ENCODE measurements at places on chromosomes 12 and 14.

DNA sequence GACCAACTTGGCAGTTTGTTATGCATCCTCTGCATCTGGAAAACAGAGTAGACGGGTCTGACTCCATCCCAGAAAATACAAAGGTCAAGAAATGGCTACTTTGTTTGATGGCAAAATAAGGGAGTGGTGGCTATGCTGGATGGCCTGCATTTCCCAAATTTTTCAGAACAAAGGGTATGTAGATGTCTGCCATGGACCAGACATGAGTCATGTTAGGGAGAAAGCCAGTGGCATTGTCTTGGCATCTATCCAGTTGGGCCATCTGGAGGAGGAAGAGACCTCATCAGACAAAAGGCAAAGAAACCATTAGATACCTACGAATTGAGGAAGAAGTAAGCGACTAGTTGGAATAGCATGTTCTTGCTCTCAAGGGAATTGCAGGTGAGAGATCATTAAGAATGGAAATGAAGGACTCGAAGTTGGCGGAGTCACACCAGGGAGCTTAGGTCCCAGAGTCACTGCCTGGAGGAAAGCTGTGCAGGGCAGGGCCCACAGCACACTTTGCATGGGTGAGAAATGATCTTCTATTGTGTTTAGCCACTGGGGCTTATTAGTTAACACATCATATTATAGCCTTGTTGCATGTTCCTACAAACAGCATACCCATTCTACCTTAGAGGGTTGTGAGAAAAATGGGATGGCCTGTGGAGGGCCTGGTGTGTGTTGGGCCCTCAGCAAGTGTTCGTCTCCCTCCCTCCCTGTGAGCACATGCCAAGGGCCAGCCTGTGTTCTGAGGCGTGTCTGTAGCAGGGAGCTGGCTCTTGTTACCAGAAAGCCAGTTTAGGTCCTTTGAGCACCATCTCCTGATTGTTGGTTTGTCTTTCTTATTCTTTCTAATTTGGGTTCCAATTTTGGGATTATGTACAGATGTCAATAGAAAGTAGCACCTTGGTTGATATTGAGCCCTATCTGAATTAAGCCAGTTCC lies 119.4 kb downstream of the KTN1 start:
- no peak for DNase-seq
- no peaks in the 10 kb centered on the region for H3K27me3 ChIP-seq
- no peak overlapping the region for H3K27ac ChIP-seq
- H3K36me3 ChIP-seq, result no peaks in the 10 kb centered on the region
- no peak overlapping the region for H3K4me3 ChIP-seq

- peaks cover 3% of the 10 kb centered on the region for H3K4me1 ChIP-seq
- peak; percentile 69 for DNase-seq
- no peak overlapping the region for H3K27ac ChIP-seq
Observed at GRCh38 chr14:96039633-96040311, 610 bp downstream of the C14orf132 start.

GRCh38 chr12:87349681-87350080 lies 679.5 kb downstream of the C12orf50 start:
- H3K27ac ChIP-seq, result no peak overlapping the region
- no peak for DNase-seq
- no peaks in the 10 kb centered on the region for H3K27me3 ChIP-seq

DNA sequence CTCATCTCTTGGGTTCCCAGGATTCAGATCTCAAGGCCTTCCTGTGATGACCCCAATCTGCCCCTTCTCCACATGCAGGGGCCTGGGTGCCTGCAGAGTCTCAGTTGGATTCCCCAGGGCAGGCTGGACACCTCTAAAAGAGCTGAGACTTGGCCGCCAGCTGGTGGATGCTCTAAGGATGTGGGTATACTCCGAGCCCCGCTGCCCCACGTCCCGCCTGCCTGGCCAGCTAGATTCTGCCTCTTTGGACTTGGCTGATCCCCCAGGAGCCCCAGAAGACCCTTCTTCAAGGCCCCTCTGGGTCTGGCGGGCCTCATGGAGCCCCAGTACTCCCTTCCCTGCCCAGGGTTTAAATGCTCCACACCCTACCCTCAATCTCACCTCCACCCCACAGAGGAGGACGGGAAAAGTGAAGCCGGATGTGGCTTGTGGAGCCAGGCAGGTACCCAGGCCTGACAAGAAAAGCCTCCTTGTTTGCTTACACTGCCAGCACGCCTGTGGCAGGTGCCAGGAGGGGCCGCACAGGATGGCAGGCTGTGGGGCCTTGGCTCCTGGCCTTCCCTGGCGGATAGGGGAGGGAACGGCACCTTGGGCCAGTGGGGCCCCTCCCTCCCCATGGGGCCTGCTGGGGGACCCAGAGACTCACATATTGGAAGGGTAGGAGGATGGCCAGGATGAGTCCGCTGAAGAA lies 15.1 kb downstream of the FAIM2 start:
- DNase-seq, result no peak
- peaks cover 29% of the 10 kb centered on the region for H3K4me1 ChIP-seq
- H3K4me3 ChIP-seq, result no peak overlapping the region
- H3K27ac ChIP-seq, result no peak overlapping the region
- no peaks in the 10 kb centered on the region for H3K27me3 ChIP-seq
- no peaks in the 10 kb centered on the region for H3K36me3 ChIP-seq

- H3K27me3 ChIP-seq, result peaks cover 100% of the 10 kb centered on the region
- no peaks in the 10 kb centered on the region for H3K4me1 ChIP-seq
- H3K36me3 ChIP-seq, result no peaks in the 10 kb centered on the region
- no peak overlapping the region for H3K27ac ChIP-seq
- DNase-seq, result no peak
Observed at GRCh38 chr12:53994009-53994263, 6.0 kb upstream of the HOXC9 start.

DNA sequence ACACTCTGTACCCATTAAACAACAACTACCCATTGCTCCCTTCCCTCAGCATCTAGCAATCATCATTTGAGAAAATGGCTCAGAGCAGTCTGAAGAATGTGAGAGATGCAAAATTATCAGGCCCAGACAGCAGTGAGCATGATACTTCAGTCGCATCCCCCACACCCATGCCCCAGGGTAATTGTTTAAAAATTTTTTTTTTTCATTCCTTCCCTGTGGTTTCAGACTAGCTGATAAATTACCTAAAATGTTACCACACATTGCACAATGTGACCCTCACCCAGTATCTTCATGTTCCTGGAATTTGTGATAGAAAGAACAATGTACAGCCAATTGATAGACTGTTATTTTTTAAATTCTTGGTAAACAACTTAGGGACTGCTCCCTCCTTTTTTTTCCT lies 11.3 kb upstream of the USP15 start:
- H3K4me3 ChIP-seq, result no peak overlapping the region
- no peak overlapping the region for H3K27ac ChIP-seq
- no peak for DNase-seq

DNA sequence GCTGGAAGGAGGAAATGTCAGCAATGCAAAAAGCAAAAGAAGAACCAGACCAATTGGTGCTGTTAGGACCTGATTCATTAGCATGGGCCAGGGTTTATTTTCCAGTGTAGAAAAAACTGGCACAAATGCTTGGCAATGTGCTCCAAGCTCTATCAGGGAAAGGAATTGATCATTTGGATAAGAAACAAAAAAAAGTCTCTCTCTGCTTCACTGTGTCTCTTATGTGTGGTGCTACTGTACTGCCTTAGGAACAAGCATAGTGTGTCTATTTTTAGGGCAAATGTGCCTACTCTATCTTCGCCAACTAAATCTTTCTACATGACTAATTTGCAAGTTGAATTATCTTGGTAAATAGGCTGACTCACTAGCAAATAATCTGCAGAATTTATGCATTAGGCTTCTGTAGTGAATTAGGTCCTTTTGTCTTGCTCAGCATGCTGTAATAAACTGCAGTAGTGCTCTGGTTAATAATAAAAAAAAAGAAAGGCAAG lies 236.7 kb downstream of the MDGA2 start:
- no peak overlapping the region for H3K4me3 ChIP-seq
- no peaks in the 10 kb centered on the region for H3K36me3 ChIP-seq
- no peak overlapping the region for H3K27ac ChIP-seq
- H3K4me1 ChIP-seq, result no peaks in the 10 kb centered on the region

- H3K36me3 ChIP-seq, result no peaks in the 10 kb centered on the region
- no peaks in the 10 kb centered on the region for H3K4me1 ChIP-seq
- no peaks in the 10 kb centered on the region for H3K27me3 ChIP-seq
- H3K27ac ChIP-seq, result no peak overlapping the region
- DNase-seq, result no peak
Observed at GRCh38 chr14:96166461-96167223, 38.0 kb upstream of the BDKRB2 start.

DNA sequence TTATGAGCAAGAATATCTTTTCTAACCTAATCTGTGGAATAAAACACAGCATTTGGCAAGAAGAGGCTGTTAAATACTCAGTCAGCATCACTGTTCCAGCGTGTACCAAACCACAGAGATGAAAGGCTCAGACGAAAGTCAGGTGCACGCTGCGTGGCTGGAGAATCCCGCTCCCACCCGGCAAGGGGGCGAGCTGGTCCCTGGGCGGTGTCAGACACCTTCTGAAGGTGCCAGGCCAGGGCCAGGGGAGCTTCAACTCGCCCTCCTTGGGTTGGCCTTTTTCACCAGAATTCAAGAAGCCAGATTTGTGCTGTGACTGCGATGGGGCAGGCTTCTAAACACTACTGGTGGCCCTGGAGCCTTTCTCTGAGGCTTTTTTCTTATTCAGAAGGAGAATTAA lies 73.1 kb downstream of the WDR20 start:
- H3K4me1 ChIP-seq, result peaks cover 16% of the 10 kb centered on the region
- H3K4me3 ChIP-seq, result no peak overlapping the region
- DNase-seq, result no peak
- H3K27me3 ChIP-seq, result no peaks in the 10 kb centered on the region
- H3K36me3 ChIP-seq, result no peaks in the 10 kb centered on the region

DNA sequence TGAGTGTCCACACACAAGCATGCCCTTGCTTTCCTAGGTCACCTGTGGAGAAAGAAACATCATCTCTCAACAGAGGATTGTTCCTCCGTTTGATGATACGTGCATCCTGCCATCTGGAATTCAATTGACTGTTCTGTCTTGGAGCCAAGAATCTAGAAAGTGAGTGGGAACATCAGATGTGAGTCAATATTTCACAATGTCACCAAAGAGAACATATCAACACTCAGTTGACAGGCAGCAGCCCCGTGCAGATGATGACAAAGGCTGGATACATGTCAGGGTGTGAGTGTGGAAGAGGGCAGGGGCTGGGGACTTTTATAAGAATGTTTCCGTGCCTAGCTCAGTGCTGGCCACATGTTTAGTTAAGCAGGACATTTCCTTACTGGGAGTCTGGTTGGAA lies 76.1 kb downstream of the TBC1D30 start:
- H3K27ac ChIP-seq, result no peak overlapping the region
- H3K4me1 ChIP-seq, result no peaks in the 10 kb centered on the region
- H3K36me3 ChIP-seq, result no peaks in the 10 kb centered on the region
- no peaks in the 10 kb centered on the region for H3K27me3 ChIP-seq

- H3K4me1 ChIP-seq, result peaks cover 18% of the 10 kb centered on the region
- H3K36me3 ChIP-seq, result no peaks in the 10 kb centered on the region
- no peak overlapping the region for H3K4me3 ChIP-seq
Observed at GRCh38 chr14:23121361-23121771, 2.3 kb upstream of the CEBPE start.

GRCh38 chr12:98737322-98737712 lies 92.2 kb downstream of the APAF1 start:
- DNase-seq, result no peak
- peaks cover 27% of the 10 kb centered on the region for H3K4me1 ChIP-seq
- H3K27ac ChIP-seq, result no peak overlapping the region
- no peaks in the 10 kb centered on the region for H3K36me3 ChIP-seq
- no peaks in the 10 kb centered on the region for H3K27me3 ChIP-seq
- H3K4me3 ChIP-seq, result no peak overlapping the region

- H3K27ac ChIP-seq, result no peak overlapping the region
- no peaks in the 10 kb centered on the region for H3K27me3 ChIP-seq
- no peak overlapping the region for H3K4me3 ChIP-seq
- no peaks in the 10 kb centered on the region for H3K36me3 ChIP-seq
- no peak for DNase-seq
Observed at GRCh38 chr12:20731274-20731673, 36.1 kb downstream of the SLCO1C1 start.

- no peaks in the 10 kb centered on the region for H3K27me3 ChIP-seq
- H3K4me3 ChIP-seq, result no peak overlapping the region
- DNase-seq, result no peak
- H3K36me3 ChIP-seq, result no peaks in the 10 kb centered on the region
Observed at GRCh38 chr14:79564371-79564770, 646.9 kb downstream of the DIO2 start.

- H3K27ac ChIP-seq, result no peak overlapping the region
- no peak overlapping the region for H3K4me3 ChIP-seq
- H3K27me3 ChIP-seq, result peaks cover 2% of the 10 kb centered on the region
- H3K36me3 ChIP-seq, result no peaks in the 10 kb centered on the region
- H3K4me1 ChIP-seq, result no peaks in the 10 kb centered on the region
- no peak for DNase-seq
Observed at GRCh38 chr14:22218728-22219127, 370.3 kb downstream of the DAD1 start.

DNA sequence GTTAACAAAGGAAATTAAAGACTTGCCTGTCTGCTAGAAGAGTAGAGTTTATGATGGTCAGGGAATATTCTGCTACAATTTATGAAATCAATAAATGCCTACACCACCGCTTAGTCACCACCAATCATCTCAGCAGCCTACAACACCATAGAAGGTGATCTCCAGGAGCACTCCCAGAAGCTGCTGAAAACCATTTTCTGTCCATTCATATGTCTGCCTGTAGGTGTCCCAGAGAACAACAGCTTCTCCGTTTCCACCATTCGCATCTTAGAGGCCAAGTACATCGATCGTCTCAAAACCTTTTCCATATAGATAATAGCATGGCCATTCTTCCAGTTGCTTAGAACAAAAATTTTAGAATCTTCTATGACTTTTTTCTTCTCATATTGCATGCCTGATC lies 303.4 kb downstream of the KCNC2 start:
- peak; percentile 10 for DNase-seq
- H3K36me3 ChIP-seq, result no peaks in the 10 kb centered on the region
- no peaks in the 10 kb centered on the region for H3K27me3 ChIP-seq
- no peaks in the 10 kb centered on the region for H3K4me1 ChIP-seq
- no peak overlapping the region for H3K4me3 ChIP-seq

GRCh38 chr12:79681008-79681590 lies 9.7 kb downstream of the PAWR start:
- DNase-seq, result no peak
- H3K4me1 ChIP-seq, result peaks cover 36% of the 10 kb centered on the region

DNA sequence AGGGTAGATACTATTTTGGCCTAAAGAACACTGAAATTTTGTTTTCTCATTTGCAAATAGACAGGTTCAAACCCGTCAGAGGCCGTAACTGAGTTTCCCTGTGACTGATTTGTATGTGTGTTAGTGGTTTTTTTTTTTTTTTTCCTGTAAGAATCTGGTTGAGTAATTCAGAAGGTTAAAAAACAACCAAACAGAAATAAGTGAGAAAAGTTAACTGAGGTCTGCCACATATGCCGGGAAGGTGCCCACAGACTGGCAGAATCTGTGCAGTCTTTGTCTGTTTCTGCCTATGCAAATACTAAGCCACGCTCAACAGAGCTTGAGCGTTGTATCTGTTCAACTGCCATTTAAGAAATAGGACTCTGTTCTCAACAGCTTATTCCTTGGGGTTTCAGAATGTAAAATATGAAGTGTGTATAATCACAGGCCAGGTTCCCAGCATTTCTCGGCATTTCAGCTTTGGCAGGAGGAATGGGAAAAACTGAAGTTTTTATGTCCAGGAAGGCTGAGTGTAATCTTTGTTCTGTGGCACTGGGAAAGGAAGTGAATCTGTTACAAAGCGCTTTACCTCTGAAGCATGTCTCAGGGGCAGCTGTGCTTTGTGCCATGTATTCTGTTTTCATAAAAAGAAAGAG lies 181.9 kb downstream of the PRKCH start:
- H3K27me3 ChIP-seq, result no peaks in the 10 kb centered on the region
- no peak overlapping the region for H3K4me3 ChIP-seq
- no peak overlapping the region for H3K27ac ChIP-seq
- H3K4me1 ChIP-seq, result peaks cover 9% of the 10 kb centered on the region
- H3K36me3 ChIP-seq, result no peaks in the 10 kb centered on the region

Measured in neural progenitor cell (in vitro differentiated cells).